ENCODE measurements at places on chromosomes 7 and 10. TPM values are rescaled to one million over a fixed set of nuclear protein-coding genes. Genes with fewer than 3 reads are reported as not detected.

DNA sequence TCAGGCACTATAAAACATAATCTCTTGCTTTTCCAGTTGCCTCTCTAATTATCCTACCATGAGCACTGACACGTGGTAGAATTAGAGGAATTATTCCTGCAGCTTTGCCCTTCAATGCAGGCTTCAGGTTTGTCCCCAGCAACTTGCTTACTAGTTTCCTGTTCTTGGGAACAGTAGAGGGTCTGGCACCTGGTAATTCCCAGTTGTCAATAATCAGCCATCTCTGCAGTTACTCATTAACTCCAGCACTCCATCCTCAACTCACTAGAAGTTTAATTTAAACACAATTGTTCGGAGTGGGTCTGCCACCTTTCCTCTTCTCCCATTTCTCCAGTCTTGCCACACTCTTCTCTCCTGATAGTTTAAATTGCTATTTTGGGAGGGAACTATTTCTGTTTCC lies 324.3 kb upstream of the KIAA1217 start:
- no peaks in the 10 kb centered on the region for H3K27me3 ChIP-seq
- H3K4me1 ChIP-seq: no peaks in the 10 kb centered on the region
- H3K4me3 ChIP-seq: no peak overlapping the region
- H3K36me3 ChIP-seq: no peaks in the 10 kb centered on the region
- H3K27ac ChIP-seq: no peak overlapping the region

GRCh38 chr7:22482503-22482902 lies 17.5 kb downstream of the STEAP1B start:
- H3K36me3 ChIP-seq: peaks cover 6% of the 10 kb centered on the region
- H3K4me3 ChIP-seq: no peak overlapping the region
- H3K27me3 ChIP-seq: no peaks in the 10 kb centered on the region
- peak overlapping the region; percentile 49 for H3K27ac ChIP-seq
- no peak for DNase-seq
- peaks cover 8% of the 10 kb centered on the region for H3K4me1 ChIP-seq

DNA sequence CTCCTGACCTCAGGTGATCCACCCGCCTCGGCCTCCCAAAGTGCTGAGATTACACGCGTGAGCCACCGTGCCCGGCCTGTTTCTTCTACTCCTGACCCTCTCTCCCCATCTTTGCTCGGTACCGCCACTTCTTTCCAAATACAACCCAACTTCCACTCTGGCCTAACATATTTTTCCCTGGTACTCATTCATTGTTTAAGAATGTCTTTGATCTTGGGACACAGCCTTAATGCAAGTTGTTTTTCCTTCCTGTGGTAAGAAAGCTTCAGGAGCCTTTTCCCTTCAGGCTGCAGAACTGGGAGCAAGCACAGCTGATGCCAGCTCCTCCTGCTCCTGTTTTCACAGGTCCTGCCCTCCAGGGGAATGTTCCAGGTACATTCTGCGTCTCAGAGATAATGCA lies 13.7 kb downstream of the CALML3 start:
- H3K36me3 ChIP-seq: no peaks in the 10 kb centered on the region
- no peak overlapping the region for H3K4me3 ChIP-seq
- peaks cover 9% of the 10 kb centered on the region for H3K27me3 ChIP-seq
- DNase-seq: no peak
- H3K27ac ChIP-seq: no peak overlapping the region
- H3K4me1 ChIP-seq: no peaks in the 10 kb centered on the region

Gene GHRHR
- not detected for polyA plus RNA-seq

Gene PGAM2
- not detected for polyA plus RNA-seq

Gene RHEB
- polyA plus RNA-seq: 33.6 TPM

DNA sequence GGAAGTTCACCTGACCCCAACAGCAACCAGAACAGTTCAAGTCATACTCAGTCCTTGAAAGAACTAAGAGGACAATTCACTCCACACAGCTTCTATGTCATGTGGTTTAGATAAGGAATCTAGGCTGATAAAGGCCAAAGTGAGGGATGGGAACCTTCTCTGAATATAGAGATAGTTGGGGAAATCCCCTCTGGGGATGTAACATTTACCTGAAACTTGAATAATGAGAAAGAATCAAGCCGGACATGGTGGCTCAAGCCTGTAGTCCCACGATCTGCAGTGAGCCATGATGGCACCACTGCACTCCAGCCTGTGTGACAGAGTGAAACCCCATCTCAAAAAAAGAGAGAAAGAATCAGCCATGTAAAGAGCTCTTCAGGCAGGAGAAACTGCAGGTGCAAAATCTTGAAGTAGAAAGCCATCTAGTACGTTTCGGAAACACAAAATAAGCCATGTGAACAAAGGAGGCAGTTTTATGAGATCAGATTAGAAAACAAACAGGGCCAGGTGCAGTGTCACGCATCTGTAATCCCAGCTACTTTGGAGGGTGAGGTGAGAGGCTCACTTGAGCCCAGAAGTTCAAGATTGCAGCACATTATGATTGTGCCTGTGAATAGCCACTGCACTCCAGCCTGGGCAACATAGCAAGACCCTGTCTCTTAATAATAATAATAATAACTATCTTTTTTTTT lies 4.5 kb upstream of the DNMBP start:
- H3K4me3 ChIP-seq: peak overlapping the region; percentile 66
- H3K36me3 ChIP-seq: no peaks in the 10 kb centered on the region
- H3K27me3 ChIP-seq: no peaks in the 10 kb centered on the region

- peaks cover 14% of the 10 kb centered on the region for H3K4me1 ChIP-seq
- no peaks in the 10 kb centered on the region for H3K27me3 ChIP-seq
- H3K4me3 ChIP-seq: no peak overlapping the region
- no peaks in the 10 kb centered on the region for H3K36me3 ChIP-seq
- no peak overlapping the region for H3K27ac ChIP-seq
- DNase-seq: no peak
These were observed 157.2 kb downstream of the PTPRN2 start for GRCh38 chr7:158430308-158431034.

- no peaks in the 10 kb centered on the region for H3K36me3 ChIP-seq
- DNase-seq: no peak
- H3K4me3 ChIP-seq: no peak overlapping the region
- H3K27ac ChIP-seq: no peak overlapping the region
- peaks cover 16% of the 10 kb centered on the region for H3K27me3 ChIP-seq
These were observed 4.4 kb upstream of the PPP2R2D start for GRCh38 chr10:131896403-131896802.

DNA sequence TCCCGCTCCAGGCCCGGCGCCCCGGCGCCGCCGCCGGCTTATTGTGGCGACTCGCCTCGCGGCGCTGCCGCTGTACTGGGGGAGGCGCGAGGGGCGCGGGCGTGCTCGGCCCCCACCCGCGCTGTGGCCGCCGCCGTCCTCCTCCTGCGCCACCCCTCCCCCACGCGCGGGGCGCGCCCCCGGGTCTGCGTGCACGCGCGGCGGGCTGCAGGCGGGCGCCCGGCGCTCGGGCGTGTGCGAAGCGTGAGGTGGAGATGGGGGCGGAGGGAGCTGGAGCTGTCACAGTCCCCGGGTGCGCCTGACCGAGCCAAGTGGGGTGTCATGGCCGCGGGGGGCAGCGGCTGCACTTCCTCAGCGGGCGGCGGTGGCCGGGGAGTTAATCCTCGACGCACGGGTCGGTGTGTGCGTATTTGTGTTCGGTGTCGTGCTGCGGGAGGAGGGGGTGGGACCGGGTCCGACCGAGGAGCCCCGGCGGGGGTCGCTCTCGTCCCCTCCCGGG lies 672 bp downstream of the LCOR start:
- no peaks in the 10 kb centered on the region for H3K36me3 ChIP-seq
- DNase-seq: peak; percentile 91

Gene POLR2J
- 65.4 TPM for polyA plus RNA-seq

Gene SP8
- polyA plus RNA-seq: not detected

Gene LAMB4
- polyA plus RNA-seq: not detected

- DNase-seq: no peak
- no peaks in the 10 kb centered on the region for H3K4me1 ChIP-seq
- H3K4me3 ChIP-seq: no peak overlapping the region
- no peaks in the 10 kb centered on the region for H3K36me3 ChIP-seq
These were observed 181.9 kb downstream of the CYP26A1 start for GRCh38 chr10:93255546-93255945.

Gene SPDYE5
- polyA plus RNA-seq: 0.84 TPM

Gene NDUFB2
- polyA plus RNA-seq: 371 TPM

- DNase-seq: no peak
- no peak overlapping the region for H3K27ac ChIP-seq
- no peaks in the 10 kb centered on the region for H3K27me3 ChIP-seq
- no peak overlapping the region for H3K4me3 ChIP-seq
- no peaks in the 10 kb centered on the region for H3K36me3 ChIP-seq
- H3K4me1 ChIP-seq: peaks cover 15% of the 10 kb centered on the region
These were observed 8.4 kb downstream of the TBRG4 start for GRCh38 chr7:45102785-45103712.

GRCh38 chr7:103630318-103630717 lies 184.3 kb upstream of the SLC26A5 start:
- no peaks in the 10 kb centered on the region for H3K4me1 ChIP-seq
- H3K36me3 ChIP-seq: no peaks in the 10 kb centered on the region
- no peak for DNase-seq
- H3K27me3 ChIP-seq: no peaks in the 10 kb centered on the region
- H3K27ac ChIP-seq: no peak overlapping the region

- no peaks in the 10 kb centered on the region for H3K27me3 ChIP-seq
- H3K27ac ChIP-seq: no peak overlapping the region
- no peak for DNase-seq
- H3K4me3 ChIP-seq: no peak overlapping the region
These were observed 127.1 kb downstream of the ACTR3B start for GRCh38 chr7:152886579-152887117.

Gene CYP2W1
- not detected for polyA plus RNA-seq

DNA sequence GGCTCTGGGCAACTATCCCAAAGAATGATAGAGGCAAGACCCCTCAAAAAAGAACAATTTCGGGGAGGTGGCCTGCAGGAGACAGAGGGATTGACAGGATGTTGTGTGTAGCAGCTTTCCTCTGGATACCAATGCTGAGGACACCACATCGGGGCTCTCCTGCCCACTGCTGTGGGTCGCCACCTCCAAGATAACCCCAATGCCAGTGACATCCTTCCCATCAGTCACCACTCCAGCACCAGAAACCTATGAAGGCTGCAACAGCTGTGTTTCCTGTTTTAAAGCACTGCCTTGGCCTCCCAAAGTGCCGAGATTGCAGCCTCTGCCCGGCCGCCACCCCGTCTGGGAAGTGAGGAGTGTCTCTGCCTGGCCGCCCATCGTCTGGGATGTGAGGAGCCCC lies 17.6 kb downstream of the ARHGAP19 start:
- H3K27me3 ChIP-seq: no peaks in the 10 kb centered on the region
- no peaks in the 10 kb centered on the region for H3K36me3 ChIP-seq
- H3K4me1 ChIP-seq: peaks cover 7% of the 10 kb centered on the region
- DNase-seq: no peak

DNA sequence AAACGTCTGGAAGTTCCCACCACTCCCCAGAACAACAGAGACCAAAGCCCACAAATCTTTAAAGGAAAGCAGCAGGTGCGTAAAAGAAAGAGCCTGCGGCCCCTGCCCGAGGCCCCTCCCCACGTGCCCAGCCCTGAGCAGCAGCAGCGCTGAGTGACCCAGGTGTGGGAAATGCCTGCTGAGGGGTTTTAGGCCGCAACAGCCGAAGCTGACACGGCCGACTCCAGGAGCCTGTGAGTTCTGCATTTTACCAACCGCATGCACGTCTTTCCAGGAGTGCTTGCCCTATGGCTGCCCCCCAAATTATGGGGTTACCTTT lies 1.6 kb upstream of the KNDC1 start:
- no peak for DNase-seq
- peaks cover 8% of the 10 kb centered on the region for H3K36me3 ChIP-seq
- peaks cover 42% of the 10 kb centered on the region for H3K27me3 ChIP-seq
- no peak overlapping the region for H3K27ac ChIP-seq

DNA sequence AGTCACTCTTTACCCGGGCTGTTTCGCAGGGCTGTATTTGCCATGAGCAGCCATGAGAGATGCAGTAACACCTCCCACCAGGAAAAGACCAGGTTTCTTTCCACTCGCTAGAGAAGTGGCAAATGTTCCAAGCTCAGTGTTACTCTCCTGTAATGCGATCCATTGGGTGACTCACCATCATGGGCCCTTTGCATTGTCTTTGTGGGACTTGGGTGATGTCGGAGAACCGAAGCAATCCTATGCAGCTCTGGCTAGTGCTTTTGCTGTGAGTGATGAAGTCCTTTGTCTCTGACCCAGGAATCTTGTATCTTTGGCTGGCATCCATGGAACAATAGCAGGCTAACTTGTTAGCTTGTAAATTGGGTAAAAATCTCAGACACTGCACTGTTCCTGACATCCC lies 40.0 kb downstream of the GHRHR start:
- no peaks in the 10 kb centered on the region for H3K4me1 ChIP-seq
- DNase-seq: no peak
- no peaks in the 10 kb centered on the region for H3K36me3 ChIP-seq
- H3K4me3 ChIP-seq: no peak overlapping the region
- H3K27me3 ChIP-seq: peaks cover 25% of the 10 kb centered on the region

GRCh38 chr10:23780331-23780730 lies 341.5 kb downstream of the OTUD1 start:
- peaks cover 3% of the 10 kb centered on the region for H3K27me3 ChIP-seq
- no peak overlapping the region for H3K27ac ChIP-seq
- H3K4me3 ChIP-seq: no peak overlapping the region
- DNase-seq: no peak

Gene ADRB1
- polyA plus RNA-seq: not detected

DNA sequence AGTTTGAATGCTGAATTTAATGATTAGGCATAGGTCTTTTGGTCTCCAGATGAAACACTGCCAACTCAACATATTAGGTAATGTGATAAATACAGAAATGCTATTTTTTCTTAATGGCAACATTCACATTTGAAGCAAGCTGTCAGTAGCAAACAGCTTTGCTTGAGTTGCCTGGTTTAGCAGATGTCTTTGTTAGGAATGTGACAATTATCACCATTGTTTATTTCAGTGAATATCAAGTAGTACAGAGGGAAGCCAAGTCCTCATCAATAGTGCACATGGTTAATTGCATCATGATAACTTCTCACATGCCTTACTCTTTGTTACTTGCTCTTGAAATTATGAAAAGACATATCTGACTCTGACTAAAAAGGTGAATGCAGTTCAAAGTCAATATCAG lies 23.7 kb upstream of the SEPTIN7 start:
- no peak for DNase-seq
- no peak overlapping the region for H3K4me3 ChIP-seq
- H3K27me3 ChIP-seq: no peaks in the 10 kb centered on the region
- H3K27ac ChIP-seq: no peak overlapping the region
- H3K4me1 ChIP-seq: peaks cover 3% of the 10 kb centered on the region
- no peaks in the 10 kb centered on the region for H3K36me3 ChIP-seq

- H3K4me3 ChIP-seq: peak overlapping the region; percentile 75
- H3K36me3 ChIP-seq: no peaks in the 10 kb centered on the region
- H3K27ac ChIP-seq: peak overlapping the region; percentile 95
- no peaks in the 10 kb centered on the region for H3K27me3 ChIP-seq
These were observed 84.4 kb downstream of the TNS3 start for GRCh38 chr7:47497367-47498096.
